ENCODE measurements at places on chromosomes 4 and X.

GRCh38 chr4:6620296-6620695 lies 20.2 kb upstream of the MRFAP1 start:
- no peak for DNase-seq

DNA sequence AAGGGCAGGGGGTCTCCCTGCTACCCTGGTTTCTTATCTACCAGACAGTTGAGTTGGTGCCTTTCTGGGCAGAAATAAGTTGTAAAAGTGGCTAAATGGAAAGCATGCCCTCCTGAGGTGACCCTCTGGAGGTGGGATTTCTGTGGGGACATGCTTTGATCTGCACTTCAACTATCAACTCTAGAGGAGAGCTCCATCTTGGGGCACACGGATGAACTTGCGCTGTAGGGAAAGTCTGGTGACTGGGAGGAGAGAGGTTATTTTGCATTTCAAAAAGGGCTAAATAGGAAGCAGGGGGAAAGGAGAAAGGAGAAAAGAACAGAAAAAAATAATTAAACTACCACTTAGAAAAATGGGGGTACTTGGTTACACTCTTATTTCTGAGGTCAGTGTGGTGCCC lies 12.7 kb upstream of the RHOXF2B start:
- no peak for DNase-seq

DNA sequence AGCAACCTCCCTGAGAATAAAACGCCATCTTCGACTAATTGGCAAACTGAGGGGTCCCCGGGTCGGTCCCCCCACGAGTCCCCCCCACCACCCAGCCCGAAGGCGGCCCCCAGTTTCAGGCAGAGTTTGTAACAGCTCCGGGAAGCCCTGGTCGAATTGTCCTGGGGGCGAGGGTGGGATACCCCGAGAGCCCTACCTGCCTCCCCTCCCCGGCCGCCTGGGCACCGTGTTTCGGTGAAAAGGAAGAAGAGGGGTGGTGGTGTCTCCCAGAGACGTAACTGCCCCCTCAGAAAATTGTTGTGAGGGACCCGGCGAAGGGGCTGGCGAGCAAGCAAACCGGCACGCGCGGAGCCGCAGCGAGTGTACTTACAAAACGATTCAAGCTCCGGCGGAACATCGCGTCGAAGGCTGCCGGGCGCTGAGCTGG lies 1.2 kb downstream of the ATP11C start:
- no peak for DNase-seq

- DNase-seq: no peak
Measured at GRCh38 chr4:27276307-27277073, 415.8 kb downstream of the STIM2 start.

- DNase-seq: no peak
Measured at GRCh38 chr4:38659346-38659745, 4.7 kb upstream of the KLF3 start.

- no peak for DNase-seq
Measured at GRCh38 chrX:96453139-96453538, 231.5 kb upstream of the DIAPH2 start.

- DNase-seq: no peak
Measured at GRCh38 chr4:40875507-40876150, 125.9 kb downstream of the NSUN7 start.

GRCh38 chr4:53235547-53235946 lies 130.3 kb downstream of the SCFD2 start:
- DNase-seq: no peak

- no peak for DNase-seq
Measured at GRCh38 chr4:15020502-15021286, 18.4 kb downstream of the CPEB2 start.

GRCh38 chr4:147809211-147809610 lies 77.3 kb downstream of the ARHGAP10 start:
- no peak for DNase-seq

DNA sequence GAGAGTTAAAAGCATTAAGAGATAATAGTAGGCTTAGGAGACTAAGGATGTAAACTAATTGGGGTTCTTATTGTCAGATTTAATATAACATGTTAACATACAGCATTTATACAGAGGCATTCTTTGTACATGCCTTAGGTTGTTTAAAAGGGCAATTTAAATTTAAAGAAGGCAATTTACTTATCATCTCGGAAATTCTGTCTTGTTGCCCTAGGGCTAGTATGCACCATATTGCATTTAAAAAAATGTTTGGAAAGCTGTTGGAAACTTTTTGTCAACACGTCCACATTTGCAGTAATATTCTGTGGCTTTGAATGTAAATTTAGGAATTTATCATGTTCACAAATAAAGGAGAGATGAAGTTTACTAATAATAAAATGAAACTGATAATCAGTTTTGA lies 25.5 kb downstream of the GALNT7 start:
- no peak for DNase-seq

DNA sequence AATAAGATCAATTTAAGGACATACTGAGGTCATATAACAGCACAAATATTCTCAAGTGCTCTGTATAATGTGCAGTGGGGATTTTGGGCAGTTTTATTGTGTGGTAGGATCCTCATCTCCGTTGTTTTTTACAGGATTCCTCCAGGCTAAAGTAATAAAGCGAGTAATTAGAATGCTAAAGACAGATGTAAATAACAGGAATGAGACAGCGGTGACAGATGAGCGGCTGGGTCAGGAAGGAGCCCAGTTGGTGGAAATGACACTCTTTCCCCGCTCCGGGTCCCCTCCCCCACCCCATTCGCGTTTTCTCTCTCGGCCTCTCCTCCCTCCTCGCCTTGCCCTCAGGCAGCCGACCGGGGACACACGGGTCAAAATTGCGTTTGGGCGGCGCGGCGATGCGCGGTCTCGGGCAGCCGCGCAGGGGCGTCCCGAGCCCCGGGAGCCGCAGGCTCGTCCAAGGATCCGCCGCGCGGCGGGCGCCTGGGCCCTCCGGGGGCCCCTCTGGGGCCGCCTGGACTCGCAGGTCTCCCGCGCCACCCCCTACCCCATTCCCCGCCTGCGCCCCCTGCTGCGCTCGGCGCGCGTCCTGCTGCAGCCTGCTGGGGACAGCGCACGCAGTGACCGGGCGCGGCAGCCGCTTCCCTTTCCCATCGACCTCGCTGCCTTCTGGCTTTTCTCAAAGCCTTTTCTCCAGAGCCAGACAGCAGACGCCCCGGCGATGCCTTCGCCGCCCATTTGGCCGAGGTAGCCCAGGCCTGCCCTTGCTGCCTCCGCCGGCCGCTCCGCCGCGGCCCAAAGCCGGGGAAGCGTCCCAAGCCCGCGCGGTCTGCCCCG lies 16.2 kb downstream of the POU4F2 start:
- no peak for DNase-seq

GRCh38 chr4:24763631-24764297 lies 31.6 kb upstream of the SOD3 start:
- no peak for DNase-seq

DNA sequence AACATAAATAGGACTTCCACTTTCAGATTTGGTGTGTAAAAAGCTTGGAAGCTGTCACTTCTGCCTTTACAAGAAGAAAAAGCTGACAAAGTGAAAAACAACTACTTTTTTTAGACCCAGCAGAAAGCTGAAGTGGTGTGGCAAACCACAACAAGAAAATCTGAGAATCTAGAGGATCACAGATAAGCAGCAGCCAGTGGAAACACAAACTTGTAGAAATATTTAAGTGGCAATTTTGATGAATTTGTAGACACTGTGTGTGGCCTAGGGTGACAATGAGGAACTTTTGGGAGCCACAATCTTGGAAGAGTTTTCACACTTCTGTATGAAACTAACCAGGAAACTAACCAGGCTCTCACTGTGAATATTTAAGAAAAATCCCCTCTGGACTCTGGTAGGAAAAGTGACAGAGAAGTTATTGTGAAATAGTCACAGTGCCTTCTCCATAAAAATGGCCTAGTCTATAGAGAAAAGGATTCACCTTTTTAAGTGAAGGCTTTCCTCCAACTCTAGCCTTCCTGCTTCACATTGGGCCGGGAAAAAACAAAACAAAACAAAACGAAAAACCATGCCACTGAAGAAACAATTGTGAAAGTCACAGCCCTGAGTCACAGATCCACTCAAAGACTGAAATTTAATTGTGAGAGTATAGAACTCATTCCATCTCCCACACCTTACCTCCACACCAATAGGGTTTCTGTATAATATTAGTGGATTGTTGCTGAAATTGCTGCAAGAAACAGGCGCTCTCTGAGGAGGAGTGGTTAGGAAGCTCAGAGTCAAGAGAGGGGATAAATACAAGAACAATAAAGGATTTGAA lies 26.7 kb upstream of the GUCY1A1 start:
- no peak for DNase-seq

Data from stimulated activated CD4-positive, alpha-beta T cell treated with anti-CD3 and anti-CD28 coated beads, TNF-alpha, amount 100 ng/mL, for 1 hour (primary cell).